ENCODE measurements at places on chromosomes 7 and 10. TPM values are rescaled to one million over a fixed set of nuclear protein-coding genes. Genes with fewer than 3 reads are reported as not detected.
A peak's percentile ranks its signal among the peaks of the same experiment; 100 is the strongest.

GRCh38 chr10:114281461-114281860, 42.4 kb downstream of the VWA2 start:
- DNase-seq: no peak

DNA sequence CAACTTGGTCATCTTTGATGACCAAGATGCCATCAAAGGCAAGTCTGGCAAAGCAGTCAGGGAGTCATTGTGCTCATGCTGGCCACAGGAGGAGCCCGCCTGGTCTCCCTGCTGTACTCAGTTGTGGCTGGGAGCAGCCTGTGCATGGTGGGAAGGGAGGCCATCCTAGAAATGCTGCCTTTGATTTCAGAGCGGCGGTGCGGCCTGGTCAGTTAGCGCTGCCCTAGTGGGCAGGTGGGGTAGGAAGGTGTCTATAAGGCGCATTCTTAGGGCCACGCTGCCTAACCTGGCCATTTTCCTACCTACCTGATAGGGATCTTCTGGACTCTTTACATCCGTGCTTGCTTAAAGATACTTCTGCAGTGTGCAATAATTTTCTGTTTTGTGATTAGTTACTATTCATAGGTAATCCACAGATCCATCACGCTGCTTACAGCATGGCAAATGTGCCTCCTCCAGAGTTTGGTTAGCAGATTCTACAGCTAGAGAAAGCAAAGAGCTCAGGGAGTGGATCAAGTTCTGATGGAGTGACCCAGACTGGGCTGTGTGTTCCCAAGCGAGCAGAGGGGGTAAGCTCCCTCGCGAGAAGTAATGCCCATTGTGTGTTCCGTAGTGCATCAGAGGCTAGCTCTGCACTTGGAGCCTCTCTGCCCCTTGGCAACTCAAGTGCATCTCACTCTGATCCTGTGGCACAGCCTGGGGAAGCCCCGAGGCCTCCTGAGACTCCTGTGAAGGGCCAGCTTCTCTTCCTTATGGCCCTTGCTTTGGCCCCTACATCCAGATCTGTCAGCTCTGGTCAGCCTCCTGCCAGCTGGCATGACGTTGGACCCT, 970.1 kb upstream of the ZNF722 start:
- DNase-seq: no peak

DNA sequence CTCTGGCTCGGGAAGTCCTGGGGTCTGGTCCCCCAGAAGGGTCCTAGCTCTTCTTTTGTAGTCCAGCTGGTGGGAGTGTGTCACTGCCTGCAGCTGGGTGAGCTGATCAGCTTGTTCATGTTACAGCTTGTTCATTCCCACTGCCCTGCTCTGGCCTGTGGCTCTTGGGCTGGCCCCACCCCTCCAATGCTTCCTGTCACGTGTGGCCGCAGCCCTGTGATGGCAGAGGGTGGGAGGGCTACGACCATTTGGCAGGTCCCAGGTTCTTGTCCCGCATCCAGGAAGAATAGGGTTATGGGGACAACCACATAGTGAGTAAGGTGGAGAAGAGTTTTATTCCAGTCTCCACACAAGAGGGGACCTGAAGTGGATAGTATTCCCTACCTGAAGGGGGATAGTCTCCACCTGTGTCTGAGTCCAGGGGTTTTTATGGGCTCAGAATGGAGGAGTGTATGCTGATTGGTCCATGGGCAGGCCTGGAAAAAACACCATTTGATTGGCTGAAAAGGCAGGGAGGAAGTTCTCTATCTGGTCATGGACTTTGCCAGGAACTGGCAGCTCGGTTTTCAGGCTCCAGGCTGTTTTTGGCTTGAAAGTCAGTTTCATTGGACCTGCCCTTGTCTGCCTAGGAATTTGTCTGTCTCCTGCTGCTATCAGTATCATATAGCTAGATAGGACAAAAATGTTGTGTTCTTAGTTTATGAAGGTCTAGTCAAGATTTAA, 13.1 kb downstream of the SDHAF3 start:
- DNase-seq: no peak

GRCh38 chr10:123607386-123607785, 58.8 kb upstream of the GPR26 start:
- DNase-seq: no peak

OTUD1 gene
- total RNA-seq: 10.2 TPM

ATG9B gene
- 5.0 TPM for total RNA-seq

ZNF273 gene
- total RNA-seq: 7.2 TPM

- DNase-seq: no peak
These were observed 1071.7 kb upstream of the POT1 start for GRCh38 chr7:126001349-126001748.

PPP1R3C gene
- 0.21 TPM for total RNA-seq

DNA sequence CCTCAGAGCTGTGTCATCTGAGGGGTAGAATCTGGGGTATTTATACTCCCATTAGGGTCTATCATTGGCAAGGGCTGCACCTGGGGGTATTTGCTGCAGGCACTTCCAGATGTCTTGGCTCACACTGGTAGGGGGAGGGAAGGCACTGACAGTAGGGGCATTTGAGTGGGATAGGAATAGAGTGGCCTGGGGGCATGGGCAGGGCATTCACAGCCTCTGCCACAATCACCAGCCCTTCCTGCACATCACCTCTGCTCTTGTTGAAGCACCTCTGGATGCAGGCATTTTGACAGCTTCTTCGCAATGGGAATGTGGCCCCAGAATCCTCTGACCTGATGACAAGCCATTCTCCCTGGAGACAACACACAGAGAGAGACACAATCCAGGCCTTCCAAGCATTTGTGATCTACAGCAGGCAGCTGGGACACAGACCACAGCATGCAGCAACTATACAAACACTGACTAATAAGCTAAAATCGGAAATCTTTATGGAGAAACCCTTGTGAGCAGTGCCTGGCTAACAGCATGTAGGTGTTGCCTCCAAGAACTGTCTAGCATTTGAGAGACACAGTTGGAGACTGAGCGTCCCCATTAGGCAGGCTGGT, 178.5 kb downstream of the KCNMA1 start:
- DNase-seq: no peak

MYOZ1 gene
- total RNA-seq: not detected

SLC29A4 gene
- total RNA-seq: 0.73 TPM

CCDC7 gene
- 12.2 TPM for total RNA-seq

DNA sequence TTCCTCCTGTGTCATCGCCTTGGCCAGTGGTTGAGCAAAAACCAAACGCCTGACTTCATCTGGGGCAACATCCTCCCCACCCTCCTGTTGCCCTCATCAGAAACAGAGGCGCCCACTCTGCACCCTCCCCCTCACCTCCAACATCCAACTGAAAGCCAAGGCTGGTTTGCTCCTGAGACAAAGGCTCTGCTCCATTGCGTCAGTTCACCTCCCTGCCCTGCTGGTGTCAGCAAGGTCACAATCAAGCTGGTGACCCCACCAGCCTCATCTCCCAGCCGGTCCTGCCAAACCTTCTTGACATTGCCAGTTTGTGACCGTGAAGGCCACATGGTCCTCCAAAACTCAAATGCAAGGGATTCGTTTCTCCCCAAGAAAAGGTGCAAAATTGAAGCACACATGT, 131.7 kb upstream of the ADAM12 start:
- no peak for DNase-seq

GRCh38 chr10:22550732-22551131, 163.6 kb downstream of the PIP4K2A start:
- DNase-seq: peak; percentile 21

GRCh38 chr7:35993113-35993512, 159.9 kb upstream of the EEPD1 start:
- no peak for DNase-seq

GRCh38 chr10:101442456-101442800, 88.5 kb downstream of the BTRC start:
- no peak for DNase-seq

SLC39A12 gene
- total RNA-seq: not detected

GRCh38 chr7:45031829-45032228, 31.8 kb downstream of the CCM2 start:
- no peak for DNase-seq

DNA sequence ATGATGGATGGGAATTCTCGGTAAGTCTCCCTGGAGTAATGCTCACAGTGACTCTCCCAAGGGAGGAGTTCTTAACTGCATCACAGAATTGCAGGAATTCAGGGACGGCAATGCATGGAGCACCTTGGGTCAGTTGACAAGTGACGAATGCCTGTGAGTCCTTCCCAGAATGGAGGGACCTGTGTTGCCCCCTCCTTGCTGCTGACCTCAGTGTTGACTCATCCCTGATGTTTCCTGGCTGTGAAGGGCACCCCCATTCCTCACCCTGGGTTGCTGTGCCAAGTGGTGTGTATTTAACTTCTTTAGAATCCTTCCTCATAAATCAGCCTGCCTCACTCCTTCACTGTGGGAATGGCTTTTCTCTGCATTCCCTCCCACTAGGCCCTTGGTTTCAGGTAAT, 98.9 kb downstream of the LRMDA start:
- DNase-seq: no peak

CALML3 gene
- not detected for total RNA-seq

GNG11 gene
- total RNA-seq: not detected

- DNase-seq: no peak
These were observed 12.9 kb upstream of the ITGB1 start for GRCh38 chr10:32970910-32971309.

CDC14C gene
- total RNA-seq: not detected

DNA sequence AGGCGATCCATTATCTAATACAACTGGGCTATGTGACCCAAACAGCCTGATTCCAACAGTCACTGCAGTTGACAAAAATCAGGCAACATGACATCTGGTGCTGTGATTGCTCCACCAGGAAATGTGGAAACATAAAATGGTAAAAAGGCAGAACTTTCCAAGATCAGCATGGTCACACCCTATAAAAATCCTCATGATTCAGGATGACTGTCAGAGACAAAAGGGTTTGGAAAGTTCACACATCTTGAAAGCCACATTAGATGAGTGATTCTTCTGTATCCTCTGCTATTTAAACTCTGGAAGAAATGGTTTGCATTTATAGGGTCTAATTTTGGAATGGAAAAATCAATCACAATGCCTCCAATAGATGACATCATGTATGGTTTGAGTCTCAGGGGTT, 662.6 kb upstream of the IGFBP3 start:
- DNase-seq: no peak

- DNase-seq: no peak
These were observed 718.8 kb downstream of the MAGI2 start for GRCh38 chr7:78734626-78735025.

DNA sequence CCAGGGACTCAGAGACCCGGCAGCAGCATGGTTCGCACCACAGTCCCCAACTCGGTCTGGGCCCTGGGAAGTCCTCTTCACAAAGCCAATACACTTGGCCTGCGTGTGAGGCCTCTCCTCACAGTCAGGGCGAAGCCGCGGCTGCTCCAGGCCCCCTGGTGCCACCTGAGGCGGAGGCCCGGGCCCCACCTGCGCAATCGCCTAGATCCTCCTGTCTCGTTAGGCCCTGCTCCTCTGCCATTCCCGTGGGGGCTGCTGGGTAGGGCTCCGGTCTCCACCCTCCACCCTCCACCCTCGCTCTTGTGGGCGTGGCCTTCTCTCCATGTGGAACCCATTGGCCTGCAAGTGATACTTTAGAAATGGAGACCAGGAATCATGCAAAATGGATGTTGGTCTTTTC, 553.3 kb downstream of the INHBA start:
- DNase-seq: no peak

C10orf67 gene
- not detected for total RNA-seq

DNA sequence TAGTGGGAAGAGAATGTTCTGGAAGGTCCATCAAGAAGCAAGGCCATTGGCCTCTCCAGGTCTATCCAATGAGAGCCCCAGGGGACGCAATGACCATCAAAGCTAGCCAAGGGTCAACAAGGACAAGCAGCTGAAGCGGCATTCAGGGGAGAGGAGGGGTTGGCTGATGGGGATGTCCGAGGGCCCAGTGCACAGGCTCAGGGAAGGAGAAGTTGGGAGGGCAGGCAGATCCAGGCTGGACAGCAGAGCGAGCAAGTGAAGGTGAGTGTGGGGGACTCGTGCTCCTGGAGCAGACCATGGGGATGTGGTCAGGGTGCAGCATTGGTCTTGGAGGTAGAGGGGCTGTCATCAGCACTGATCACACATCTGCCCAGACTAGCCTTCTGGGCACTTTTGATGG, 275.4 kb upstream of the TCERG1L start:
- no peak for DNase-seq

ITPRID1 gene
- not detected for total RNA-seq

GRCh38 chr10:132054564-132054963, 11.2 kb upstream of the JAKMIP3 start:
- DNase-seq: no peak

DNA sequence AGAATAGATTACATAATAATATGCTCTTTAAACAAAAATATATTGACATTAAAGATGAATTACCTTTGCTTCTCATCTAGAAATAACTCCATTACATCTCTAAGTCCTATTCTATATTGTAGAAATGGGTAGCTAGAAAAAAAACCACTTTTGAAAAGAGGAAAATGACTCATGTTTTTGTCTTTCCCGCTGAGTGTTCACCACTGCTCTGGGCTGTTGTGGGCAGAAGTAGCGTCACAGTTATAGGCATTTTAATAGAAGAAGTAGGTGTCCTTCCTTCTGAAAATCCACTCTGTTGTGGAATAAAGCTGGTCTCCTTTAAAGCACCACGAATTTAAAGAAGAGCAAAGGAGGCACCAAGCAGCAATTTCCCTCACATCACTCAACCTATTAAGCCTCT, 117.6 kb upstream of the NFE2L3 start:
- DNase-seq: no peak

PTN gene
- 0.11 TPM for total RNA-seq

GRCh38 chr7:42053834-42054233, 183.2 kb downstream of the GLI3 start:
- DNase-seq: no peak

All from activated T-helper 2 cell treated with anti-CD3 and anti-CD28 coated beads, Interferon-gamma antibody, Interleukin-2, Interleukin-4, amounts not matched to agents 10 μg/mL and 5 μg/mL and 100 μg/mL, durations not matched to agents 14 hours and 24 hours and 36 hours (primary cell).